ENCODE measurements at places on chromosomes 7 and 10. TPM values are rescaled to one million over a fixed set of nuclear protein-coding genes. Genes with fewer than 3 reads are reported as not detected.

Gene NKX1-2
- total RNA-seq: 0.05 TPM

Gene GFRA1
- total RNA-seq: 76.0 TPM

Gene SLC13A4
- total RNA-seq: 1.1 TPM

Gene RAPGEF5
- 7.4 TPM for total RNA-seq

Gene RGR
- total RNA-seq: 6.3 TPM

Gene HSPA14
- 9.4 TPM for total RNA-seq

Gene UPK3BL1
- 32.0 TPM for total RNA-seq

Gene VSTM4
- total RNA-seq: 2.7 TPM

Gene FZD1
- 3.1 TPM for total RNA-seq

Gene STYXL1
- 40.9 TPM for total RNA-seq

Gene THSD7A
- total RNA-seq: 14.3 TPM

DNA sequence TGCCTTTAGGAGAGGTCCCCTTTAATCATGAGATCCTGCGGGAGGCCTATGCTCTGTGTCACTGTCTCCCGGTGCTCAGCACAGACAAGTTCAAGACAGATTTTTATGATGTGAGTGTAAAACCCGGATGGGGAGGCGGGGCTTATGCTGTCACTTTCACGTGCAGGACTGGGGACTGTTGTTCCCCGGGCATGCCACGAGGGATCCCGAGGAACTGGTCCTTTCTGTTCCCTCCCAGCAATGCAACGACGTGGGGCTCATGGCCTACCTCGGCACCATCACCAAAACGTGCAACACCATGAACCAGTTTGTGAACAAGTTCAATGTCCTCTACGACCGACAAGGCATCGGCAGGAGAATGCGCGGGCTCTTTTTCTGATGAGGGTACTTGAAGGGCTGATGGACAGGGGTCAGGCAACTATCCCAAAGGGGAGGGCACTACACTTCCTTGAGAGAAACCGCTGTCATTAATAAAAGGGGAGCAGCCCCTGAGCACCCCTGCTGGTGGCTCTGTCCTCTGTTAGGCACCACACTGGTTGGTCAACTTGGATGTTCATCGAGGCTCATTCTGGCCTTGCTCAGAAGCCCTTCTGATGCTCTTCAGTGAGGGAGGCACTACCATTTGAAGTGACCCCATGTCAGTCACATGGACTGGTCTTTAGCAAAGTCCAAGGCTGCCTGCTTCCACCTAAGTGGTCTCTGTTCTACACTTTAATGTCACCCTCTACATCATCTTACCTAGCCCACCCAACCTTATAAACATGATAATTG lies 2.8 kb downstream of the COPS6 start:
- ATAC-seq: no peak

- no peak for ATAC-seq
These were observed 1.3 kb downstream of the STK17A start for GRCh38 chr7:43584195-43584586.

DNA sequence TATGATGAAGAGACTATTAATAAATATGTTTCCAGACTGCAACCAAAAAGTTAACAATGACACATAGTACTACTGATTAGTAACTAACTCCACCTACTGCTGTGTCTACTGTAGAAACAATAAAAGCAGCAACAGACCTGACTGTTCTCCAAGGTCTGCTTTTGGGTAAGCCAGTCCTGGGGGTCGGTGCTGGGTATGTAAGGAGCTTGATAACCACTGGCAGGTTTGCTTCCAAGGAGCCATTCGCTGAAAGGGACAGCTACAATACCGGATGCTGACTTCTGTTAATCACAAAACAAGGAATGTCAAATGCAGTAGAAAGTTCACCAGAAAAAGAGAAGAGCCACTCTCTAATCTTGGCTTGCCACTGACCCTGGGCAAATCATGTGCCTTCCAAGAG lies 17.7 kb downstream of the NCOA4 start:
- ATAC-seq: no peak

GRCh38 chr10:36141856-36142560 lies 499.9 kb upstream of the FZD8 start:
- no peak for ATAC-seq

DNA sequence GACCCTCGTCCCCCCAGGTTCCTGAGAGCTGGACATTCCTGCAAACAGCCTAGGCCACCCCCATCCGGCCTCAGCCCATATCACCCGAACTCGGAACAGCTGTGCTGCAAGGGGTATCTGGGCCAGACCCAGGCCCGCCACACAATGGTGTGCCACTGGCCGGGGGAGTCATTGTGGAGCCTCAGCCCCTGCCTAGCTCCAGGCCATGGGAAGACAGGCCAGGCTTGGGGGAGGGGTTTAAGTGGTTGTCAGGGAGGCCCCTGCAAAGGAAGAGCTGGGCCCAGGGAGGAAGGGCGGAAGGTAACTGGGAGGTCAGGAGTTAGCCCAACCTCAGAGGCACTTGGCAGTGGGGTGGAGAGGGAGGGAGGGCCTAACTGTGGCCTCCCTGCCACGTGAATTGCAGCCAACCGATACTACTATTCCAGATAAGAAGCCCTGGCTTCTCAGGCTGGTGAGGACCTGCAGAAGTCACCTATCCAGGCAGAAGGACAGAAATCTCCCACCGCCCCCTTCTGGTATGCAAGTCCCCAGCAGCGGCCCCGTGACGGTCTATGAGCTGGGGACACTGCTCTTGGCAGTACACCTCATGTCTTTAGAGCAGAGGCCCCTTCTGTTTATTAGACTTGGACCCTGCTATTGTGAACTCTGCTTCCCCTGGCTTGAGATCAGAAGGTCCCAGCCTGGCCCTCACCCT lies 26.8 kb downstream of the VSIR start:
- ATAC-seq: peak; percentile 49

GRCh38 chr7:69782917-69783684 lies 184.8 kb downstream of the AUTS2 start:
- ATAC-seq: no peak

- no peak for ATAC-seq
These were observed 5.2 kb downstream of the DUSP5 start for GRCh38 chr10:110502851-110503301.

GRCh38 chr7:13990319-13990983 lies 985 bp upstream of the ETV1 start:
- ATAC-seq: peak; percentile 42

- no peak for ATAC-seq
These were observed 4.4 kb downstream of the PRKAR2B start for GRCh38 chr7:107048783-107049418.

GRCh38 chr7:105618016-105618296 lies 36.7 kb upstream of the EFCAB10 start:
- ATAC-seq: no peak

- no peak for ATAC-seq
These were observed 29.9 kb upstream of the PBLD start for GRCh38 chr10:68362590-68362989.

DNA sequence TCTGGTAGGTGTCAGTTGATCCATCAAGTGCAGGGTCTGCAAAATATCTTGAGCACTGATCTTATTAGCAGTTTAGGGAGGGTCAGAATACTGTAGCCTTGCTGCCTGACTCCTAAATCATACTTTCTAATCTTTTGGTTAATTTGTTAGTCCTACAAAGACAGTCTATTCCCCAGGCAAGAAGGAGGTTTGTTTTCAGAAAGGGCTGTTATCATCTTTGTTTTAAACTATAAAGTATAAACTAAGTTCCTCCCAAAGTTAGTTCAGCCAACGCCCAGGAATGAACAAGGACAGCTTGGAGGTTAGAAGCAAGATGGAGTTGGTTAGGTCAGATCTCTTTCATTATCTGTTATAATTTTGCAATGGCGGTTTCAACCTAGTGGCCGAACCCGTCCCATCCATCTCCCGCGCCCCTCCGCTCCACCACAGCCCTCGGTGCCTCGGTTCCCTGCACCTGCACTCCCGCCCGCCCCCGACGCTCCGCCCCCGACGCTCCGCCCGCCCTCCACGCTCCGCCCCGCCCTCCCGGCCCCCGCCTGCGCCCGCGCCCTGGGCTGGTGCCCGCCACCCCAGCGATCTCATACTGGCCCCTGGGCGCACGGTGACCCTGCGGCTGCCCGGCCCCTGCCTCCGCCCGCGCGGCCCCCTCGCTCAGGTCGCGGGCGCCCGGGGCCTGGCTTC lies at the start of gene ADCK2:
TSS of gene ADCK2 (plus strand) at position 564 of the 681 bp plus-strand sequence. CDS start 386 bp downstream, outside the sequence.
- peak; percentile 81 for ATAC-seq

GRCh38 chr7:144824360-144824759 lies 11.5 kb downstream of the TPK1 start:
- ATAC-seq: peak; percentile 94

- ATAC-seq: no peak
These were observed 9.0 kb downstream of the PTF1A start for GRCh38 chr10:23200997-23201652.

- ATAC-seq: no peak
These were observed 25.4 kb upstream of the MRC1 start for GRCh38 chr10:17783751-17784150.

DNA sequence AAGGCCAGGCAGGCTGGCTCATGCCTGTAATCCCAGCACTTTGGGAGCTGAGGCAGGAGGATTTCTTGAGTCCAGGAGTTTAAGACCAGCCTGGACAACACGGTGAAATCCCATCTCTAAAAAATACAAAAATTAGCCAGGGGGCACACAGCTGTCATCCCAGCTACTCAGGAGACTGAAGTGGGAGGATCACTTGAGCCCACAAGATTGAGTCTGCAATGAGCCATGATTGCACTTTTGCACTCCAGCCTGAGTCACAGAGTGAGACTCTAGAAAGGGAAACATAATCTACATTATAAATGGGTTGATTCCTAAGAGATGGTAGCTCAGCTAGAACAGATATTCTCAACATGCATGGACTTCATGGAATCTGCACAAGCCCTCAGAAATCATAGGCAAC lies 6.3 kb upstream of the LIPF start:
- no peak for ATAC-seq
